ENCODE measurements at places on chromosomes 6 and 20.

- DNase-seq = no peak
These were observed 36.5 kb downstream of the GHRH start for GRCh38 chr20:37225146-37225545.

GRCh38 chr6:42387336-42387735, 64.4 kb downstream of the TRERF1 start:
- peak; percentile 68 for DNase-seq

DNA sequence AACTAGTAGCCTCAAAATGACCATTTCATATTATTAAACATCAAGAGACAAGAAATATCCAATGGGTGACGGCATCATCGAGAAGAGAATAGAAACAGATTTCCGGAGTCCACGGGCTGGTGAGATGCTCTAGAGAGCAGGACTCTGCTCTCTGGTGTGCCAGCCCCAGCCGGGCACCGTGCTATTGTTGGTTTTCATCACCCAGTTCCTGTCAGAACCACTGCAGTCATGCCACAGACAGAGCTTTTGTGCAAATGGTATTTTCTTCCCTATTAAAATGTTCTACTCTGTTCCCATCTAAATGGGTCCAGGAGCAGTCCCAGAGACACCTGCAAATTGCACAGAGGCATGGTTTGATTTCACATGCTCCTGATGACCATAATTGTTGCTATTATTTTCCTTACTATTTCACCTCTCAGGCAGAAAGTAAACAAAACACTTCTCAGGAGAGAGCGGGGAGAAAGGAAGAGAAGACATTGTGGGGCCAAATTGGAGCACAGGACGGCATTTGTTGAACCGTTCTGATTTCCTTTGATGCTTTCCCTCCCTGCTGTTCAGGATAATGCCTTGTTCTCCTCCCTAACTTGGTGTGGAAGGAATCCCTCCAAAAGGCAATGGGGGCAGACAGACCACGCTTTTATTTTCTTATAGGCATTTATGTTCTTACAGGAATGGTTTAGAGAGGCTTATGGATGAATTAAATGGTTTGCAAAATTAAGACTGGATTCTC, 11.4 kb upstream of the RAMACL start:
- no peak for DNase-seq

DNA sequence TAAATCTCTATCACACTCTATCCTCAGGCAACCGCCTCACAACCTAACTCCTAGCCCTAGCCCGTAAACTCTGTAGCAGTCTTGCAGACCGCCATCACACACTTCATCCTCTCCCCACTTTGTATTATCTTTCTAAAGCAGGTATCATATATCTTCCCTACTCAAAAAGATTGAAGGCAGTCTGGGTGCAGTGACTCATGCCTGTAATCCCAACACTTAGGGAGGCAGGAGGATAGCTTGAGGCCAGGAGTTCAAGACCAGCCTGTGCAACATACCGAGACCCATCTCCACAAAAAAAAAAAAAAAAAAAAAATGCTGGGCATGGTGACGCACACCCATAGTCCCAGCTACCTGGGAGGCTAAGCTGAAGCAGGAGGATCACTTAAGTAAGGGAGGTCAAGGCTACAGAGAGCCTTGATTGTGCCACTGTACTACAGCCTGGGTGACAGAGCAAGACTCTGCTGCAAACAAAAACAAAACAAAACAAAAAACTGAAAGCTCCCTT, 22.9 kb downstream of the RANBP9 start:
- DNase-seq = no peak

DNA sequence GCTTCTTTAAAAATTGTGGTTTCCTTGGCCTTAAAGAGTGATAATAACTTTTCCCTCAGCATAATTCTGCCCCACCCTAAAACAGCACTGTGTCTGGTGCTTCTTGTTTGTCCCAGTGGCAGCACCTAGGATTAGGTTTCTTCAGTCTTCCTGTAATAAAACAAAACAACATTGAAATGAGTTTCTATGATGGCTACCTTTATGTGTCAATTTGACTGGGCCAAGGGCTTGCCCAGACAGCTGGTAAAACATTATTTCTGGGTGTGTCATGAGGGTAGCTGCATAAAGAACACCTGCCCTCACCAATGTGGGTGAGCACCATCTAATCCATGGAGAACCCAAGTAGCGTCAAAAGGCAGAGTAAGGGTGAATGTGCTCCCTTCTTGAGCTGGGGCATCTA, 117.8 kb downstream of the QRSL1 start:
- DNase-seq = no peak

DNA sequence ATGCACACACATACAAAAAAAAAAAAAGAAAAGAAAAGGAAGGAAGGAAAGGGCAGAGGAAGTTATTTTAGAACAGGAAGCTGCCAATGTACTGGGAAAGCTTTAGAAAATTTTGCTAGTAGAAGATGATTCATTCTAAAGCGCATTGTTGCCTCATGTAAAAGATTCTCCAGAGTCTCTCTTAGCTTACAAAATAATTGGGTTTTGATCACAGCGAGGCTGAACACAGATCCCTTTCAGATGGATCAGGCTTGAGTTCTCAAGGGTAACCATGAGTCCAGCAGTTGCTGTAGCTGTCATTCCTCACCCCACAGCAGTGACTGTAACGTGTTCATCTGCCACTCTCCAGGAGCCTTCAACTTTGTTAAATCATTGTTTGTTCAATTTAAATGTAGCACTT, 81.9 kb downstream of the PHACTR2 start:
- no peak for DNase-seq

- DNase-seq = no peak
These were observed 94.6 kb downstream of the LRRC1 start for GRCh38 chr6:53889365-53889764.

- DNase-seq = no peak
These were observed 33.8 kb downstream of the FRMD1 start for GRCh38 chr6:168045141-168045691.

DNA sequence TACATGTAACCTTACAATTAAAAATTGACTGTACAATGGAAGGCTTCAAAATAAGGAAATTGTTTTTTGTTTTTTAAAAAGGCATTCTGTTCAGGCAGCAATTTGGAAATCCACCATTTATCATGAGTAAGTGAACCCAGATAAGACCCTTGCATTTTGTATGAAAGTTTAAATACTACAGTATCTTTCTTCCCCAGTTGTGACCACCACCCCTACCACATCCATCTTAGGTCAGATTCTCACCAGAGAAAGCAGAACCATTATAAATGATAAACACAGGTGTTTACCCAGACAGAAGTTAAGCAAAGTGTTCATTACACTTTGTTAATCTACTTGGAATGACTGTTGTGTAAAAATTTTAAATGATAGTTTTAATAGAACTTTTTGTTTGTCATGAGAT, 20.2 kb downstream of the SENP6 start:
- DNase-seq = no peak

DNA sequence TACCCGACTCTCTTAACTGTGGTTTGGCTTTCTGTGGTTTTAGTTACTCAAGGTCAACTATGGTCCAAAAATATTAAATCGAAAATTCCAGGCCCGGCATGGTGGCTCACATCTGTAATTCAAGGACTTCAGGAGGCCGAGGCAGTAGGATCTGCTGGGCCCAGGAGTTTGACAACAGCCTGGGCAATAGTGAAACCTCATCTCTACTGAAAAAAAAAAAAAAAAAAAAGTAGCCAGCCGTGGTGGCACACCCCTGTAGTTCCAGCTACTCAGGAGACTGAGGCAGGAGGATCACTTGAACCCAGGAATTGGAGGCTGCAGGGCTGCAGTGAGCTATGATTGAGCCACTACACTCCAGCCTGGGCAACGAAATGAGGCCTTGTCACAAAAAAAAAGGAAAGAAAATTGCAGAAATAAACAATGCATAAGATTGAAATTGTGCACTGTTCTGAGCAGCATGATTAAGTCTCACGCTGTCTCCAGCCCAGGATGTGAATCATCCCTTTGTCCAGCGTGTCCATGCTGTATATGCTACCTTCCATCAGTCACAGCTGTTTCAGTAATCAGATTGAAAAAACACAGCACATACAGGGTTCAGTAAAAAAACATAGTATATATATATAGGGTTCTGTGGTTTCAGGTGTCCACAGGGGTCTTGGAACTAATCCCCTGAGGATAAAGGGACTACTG, 40.7 kb downstream of the RGS17 start:
- no peak for DNase-seq

DNA sequence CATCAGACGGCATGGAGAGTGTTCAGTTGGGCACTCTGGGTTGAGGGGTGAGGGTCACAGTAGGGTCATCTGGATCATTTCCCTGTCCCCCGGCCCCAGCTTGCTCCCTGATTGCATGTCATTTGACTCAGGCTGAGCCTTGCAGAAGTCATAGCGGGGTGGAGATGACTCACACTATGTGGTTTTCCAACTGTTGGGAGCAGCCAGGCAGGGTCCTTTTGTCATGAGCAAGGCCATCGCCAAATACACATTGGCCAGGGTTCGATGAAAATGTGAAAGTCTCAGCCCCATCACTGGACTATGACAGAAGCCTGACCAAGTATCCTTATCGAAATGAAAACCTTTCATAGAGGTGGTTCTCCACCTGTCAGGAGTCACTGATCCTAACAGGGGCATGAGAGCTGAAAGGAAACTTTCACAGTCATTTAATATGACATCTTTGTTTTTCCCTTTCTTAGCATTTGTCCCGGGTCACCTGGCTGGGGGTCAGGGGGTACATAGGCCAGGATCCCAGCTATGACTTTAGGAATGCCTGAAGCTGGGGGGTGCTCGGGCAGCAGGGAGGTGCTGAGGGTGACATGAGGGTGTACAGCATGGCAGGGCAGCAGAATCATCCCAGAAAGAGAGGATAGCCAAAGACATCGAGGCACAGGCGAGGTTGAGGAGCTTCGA, 70.2 kb upstream of the CD93 start:
- no peak for DNase-seq

GRCh38 chr6:21377356-21377755, 216.2 kb upstream of the SOX4 start:
- no peak for DNase-seq

DNA sequence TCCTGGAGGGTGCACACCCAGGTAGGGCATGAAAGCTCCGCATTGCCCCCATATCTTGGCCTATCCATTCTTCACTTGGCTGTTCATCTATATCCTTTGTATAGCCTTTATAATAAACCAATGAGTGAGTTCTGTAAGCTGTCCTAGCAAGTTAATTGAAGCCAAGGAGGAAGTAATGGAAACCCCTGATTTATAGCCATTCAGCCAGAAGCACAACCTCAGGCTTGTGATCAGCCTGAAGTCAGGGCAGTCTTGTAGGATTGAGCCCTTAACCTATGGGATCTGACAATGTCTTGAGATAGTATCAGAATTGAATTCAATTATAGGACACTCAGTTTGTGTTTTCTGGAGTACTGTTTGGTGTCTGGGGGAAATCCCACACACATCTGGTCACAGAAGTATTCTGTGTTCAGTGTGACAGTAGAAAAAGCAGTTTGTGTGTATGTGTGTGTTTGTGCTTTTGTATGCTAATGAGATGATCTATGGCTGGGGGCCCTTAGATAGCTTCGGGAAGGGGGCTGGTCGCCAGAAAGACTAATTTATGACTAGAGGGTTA, 5.7 kb downstream of the NT5E start:
- no peak for DNase-seq

DNA sequence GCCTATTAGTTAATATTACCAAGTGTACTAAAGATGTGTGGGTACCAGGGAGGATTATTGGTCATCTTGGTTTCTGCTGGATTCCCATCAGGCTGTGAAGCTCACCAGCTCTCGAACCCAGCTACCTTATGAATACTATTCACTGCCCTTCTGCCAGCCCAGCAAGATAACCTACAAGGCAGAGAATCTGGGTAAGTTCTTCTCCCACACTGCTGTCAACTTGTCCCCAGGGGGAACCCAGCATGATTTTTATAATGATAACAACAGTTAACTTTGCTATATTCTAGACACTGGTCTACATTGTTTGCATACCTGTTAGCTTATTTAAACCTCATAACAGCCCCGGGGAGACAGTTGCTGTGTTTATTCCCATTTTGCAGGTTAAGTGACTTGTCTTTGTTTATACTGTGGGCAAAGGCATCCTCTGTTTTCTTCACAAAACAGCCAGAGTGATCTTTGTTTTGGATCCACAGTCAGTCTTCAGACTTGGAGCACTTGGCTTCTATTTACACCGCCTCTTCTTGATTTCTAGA, 26.5 kb downstream of the TM9SF4 start:
- DNase-seq = no peak

- DNase-seq = no peak
These were observed 404.6 kb downstream of the LAMA2 start for GRCh38 chr6:129287231-129288177.

GRCh38 chr6:7188492-7188891, 80.7 kb downstream of the RREB1 start:
- no peak for DNase-seq

GRCh38 chr6:42424906-42425474, 26.7 kb downstream of the TRERF1 start:
- DNase-seq = no peak

GRCh38 chr6:116229287-116229913, 24.5 kb downstream of the TSPYL4 start:
- DNase-seq = no peak

DNA sequence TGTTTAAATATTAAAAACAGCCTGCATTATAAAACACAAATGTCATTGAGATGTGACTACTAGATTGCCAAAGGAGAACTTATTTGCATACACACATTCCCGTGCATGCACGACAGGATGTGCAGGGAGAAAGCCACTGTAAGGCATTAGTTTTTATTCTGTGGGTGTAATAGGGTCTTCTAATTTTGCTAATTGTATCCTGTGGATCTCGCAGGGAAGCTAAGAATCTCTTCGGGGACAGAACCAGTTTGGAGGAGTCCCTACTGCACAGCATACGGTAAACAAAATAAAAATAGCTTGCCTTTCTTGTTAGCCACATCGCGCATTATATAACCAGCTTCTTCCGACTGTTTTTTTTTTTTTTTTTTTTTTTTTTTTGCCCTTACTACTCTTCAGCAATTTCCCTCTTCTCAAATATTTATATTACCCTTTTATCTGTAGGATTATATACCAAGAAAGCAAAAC, 2.0 kb downstream of the ATXN1 start:
- DNase-seq = no peak

DNA sequence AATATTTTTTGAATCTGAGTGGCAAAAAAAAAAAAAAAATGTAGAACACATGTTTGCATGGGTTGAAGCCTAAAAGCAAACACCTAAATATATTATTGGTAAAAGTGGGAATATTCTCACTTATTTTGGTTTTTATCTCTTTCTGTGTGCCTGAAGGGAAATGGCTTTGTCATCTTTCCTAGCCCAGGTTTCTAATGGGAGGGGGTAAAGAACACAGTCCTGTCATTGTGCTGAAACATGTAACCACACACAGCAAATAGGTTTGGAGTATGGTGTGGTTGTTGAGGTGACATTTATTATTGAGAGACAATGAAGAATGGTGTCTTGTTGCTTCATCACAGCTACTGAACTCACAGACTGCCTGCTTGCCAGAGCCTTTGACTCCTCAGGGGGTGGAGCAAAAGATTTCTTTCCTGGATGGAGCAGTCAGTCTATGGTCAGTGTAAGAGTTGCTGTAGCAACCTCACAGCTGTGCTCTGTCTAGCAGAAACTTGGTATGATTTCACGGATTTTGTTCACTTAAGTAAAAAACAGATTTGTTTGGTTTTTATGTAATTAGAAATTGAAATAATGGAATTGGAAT, 70.2 kb downstream of the CEP57L1 start:
- no peak for DNase-seq
